ENCODE measurements at places on chromosomes 7 and 10.
A peak's percentile ranks its signal among the peaks of the same experiment; 100 is the strongest.

GRCh38 chr7:98745722-98746318 is 124.0 kb downstream of the TMEM130 start:
- peak; percentile 71 for DNase-seq

DNA sequence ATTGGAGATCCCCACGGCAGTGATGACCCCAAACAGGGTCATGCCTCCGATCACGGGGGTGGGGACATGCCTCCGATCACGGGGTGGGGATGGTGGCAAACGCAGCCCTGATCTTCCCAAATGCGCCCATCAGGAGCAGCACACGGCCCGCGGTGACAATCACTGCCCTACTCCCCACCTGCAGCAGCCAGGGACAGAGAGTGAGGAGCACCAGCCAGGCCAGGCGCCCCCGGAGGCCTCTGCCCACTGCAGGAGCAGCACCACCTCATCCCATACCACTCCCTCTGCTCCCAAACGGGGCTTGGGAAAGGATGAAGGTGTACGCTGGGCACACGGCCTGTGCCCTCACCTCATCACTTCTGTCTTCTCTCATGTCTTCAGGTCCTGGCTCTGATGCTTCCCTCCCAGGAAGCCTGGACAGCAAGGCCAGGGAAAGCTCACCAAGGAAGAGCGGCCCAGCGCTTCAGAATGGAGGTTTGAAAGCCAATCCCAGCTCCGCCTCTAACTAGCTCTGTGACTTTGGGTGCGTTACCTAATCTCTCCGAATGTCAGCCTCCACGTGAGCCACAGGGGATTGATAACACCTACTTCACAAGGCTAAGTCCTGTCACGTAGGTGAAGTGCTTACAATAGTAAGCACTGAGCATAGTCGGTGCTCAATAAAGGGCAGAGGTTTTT is 37.1 kb downstream of the STRA8 start:
- DNase-seq = no peak

- DNase-seq = peak; percentile 87
Measured at GRCh38 chr7:152436111-152436930, 518 bp upstream of the KMT2C start.

GRCh38 chr10:60281331-60281730 is 108.3 kb downstream of the ANK3 start:
- no peak for DNase-seq

GRCh38 chr7:131657881-131658280 is 101.5 kb upstream of the PODXL start:
- no peak for DNase-seq

- no peak for DNase-seq
Measured at GRCh38 chr7:30562909-30563308, 31.8 kb upstream of the GARS1 start.

DNA sequence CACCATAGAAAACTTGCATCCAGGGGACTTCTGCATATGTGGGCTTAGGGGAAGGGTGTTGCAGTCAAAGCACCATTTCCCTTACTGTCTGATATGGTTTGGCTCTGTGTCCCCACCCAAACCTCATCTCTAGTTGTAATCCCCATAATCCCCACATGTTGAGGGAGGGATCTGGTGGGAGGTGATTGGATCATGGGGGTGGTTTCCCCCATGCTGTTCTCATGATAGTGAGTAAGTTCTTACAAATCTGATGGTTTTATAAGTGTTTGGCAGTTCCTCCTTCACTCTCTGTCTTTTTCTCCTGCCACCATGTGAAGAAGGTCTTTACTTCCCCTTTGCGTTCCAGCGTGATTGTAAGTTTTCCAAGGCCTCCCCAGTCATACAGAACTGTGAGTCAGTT is 177.4 kb downstream of the ADK start:
- no peak for DNase-seq

DNA sequence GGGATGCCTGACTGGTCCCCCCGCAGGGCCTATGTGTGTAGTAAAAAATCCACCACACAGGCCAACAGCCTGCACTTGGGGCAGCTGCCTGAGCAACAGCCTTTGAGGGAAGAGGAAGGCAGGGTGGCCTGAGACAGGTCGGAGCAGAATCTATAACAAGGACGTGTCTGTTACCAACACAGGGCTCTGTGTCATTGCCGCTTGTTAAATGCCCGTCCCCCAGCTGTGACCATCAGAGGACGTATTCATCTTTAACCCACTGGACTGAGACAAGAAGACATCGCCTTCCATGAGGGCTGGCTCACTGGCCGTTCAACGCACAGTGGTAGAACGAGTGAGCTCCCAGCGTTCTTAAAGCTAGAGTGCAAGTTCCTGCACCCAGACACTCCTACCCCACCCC is 7.8 kb downstream of the PDIA4 start:
- no peak for DNase-seq

DNA sequence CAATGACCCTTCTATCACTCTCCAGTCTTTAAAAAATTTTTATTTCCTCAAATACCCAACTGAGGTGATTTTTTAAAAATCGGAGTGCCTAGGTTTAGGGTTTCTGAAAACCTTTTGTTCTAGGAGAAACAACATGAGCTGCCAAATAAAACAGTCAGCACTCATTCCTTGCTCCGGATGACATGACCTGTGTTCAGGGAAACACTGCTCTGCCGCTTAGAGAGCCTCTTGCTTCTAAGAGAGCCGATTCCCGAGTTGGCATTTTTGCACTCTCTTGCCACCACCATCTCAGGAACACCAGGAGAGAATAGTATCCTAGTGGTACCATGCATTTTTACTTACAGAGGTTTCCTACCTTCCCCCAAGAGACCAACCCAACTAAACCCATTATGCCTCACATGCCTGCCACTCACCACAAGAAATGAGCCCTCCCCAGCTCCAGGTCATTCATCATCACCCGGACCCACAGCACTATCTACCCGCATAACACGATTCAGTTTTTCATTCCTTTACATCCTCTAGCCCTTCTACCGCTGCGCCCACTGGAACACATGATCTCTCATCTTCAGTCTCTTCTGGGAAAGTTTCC is 365.4 kb downstream of the THSD7A start:
- no peak for DNase-seq

DNA sequence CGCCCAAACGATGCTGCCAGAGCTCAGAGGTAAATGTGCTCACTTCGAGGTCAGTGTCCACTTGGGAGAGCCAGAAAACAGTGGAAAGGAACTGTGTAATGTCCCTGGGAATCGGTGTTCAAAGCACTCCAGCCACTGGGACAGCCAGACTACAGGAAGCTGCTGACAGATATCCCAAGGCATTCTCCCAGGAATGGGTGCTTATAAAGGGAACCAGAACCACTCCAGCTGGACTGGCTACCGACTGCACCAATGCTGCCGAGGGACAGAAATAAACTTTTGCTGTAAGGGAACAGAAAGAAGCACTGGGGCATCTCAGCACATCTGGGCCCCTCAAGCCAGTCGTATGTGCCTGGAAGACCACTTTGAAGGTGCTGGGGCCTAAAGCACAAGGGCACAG is 76.7 kb downstream of the ATXN7L1 start:
- DNase-seq = no peak

GRCh38 chr7:23357190-23358093 is 58.3 kb downstream of the MALSU1 start:
- DNase-seq = no peak

DNA sequence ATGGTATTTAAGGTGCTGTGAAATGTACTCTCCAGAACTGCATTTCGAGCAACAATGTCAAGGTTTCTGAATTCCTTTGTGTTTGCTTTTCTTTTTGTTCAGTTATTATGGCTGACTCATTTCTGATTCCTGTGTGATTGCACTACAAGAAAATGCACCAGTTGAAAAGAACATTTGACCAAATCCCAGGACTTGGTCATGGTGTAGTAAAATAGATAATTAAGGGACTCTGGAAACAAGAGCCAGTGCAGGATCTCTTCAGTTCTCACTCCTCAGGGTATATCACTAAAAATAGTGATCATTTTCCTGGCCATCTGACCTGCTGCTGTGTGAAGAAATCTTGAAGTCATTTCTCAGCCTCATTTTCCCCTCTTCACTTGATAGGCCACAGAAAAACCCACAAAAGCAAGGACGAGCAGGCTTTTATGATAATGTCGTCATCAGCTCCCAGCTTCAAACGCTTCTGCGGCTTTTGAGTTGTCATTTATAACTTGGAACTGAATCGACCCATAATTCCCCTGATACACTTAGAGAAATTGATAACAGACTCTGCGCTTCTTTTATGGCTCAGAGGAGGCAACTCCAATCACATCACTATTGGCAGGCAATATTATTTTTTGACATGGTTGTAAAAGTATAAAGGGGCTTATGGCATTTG is 274.7 kb downstream of the HDAC9 start:
- no peak for DNase-seq

- DNase-seq = no peak
Measured at GRCh38 chr7:45582868-45583277, 8.7 kb downstream of the ADCY1 start.

DNA sequence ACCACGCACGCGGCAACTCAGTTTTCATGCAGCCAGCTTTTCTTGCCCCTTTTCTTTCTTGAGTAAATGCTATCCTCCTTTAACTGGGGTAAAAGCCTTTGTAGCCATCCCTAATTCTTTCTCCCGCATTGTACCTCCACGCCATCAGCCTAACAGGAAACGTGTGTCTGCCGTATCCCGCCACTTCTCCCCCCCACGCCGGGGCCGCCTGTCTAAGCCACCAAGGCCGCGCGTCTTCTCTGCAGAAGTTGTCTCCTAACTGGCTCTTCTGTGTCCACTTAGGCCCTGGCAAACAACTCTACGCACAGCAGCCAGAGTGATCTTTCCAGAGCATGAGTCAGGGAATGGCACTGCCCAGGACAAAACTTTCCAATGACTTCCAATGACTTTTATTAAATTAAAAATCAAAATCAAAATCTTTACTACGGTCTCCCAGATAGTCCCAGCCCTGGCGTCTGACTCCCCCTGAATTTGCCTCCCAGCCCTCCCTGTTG is 74.6 kb downstream of the XRCC2 start:
- DNase-seq = no peak

DNA sequence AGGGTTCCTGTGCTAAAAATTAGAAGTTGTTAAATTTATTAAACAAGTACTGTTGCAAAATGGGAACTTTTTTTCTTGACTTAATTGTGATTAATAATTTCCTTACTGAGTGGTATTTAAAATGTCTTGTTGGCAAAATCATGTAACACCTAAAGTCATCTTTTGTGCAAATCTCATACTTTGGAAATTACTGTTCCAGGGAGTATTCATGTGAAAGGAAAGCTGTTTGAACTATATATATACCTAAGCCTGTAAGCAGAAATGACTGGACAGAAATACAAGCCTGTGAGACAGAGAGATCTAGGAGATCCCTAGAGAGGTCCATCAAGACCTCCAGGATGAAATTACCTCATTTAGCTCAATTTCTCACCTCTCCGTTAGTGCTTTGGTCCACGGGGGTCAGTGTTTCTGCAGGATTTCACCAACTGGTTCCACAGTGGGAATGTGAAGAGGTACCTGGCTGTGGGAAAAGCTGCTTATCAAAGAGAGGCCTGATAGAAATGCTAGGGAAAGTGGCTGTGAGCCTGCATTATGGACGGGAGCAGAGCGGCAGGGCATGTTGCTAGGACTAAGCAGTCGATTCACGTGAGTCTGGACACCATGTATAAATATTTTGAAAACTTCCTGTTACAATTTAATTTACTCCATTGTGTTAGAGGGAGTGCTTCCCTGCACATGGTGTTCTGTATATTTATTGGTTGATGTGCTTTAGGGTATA is 7.9 kb downstream of the LUC7L2 start:
- DNase-seq = no peak

DNA sequence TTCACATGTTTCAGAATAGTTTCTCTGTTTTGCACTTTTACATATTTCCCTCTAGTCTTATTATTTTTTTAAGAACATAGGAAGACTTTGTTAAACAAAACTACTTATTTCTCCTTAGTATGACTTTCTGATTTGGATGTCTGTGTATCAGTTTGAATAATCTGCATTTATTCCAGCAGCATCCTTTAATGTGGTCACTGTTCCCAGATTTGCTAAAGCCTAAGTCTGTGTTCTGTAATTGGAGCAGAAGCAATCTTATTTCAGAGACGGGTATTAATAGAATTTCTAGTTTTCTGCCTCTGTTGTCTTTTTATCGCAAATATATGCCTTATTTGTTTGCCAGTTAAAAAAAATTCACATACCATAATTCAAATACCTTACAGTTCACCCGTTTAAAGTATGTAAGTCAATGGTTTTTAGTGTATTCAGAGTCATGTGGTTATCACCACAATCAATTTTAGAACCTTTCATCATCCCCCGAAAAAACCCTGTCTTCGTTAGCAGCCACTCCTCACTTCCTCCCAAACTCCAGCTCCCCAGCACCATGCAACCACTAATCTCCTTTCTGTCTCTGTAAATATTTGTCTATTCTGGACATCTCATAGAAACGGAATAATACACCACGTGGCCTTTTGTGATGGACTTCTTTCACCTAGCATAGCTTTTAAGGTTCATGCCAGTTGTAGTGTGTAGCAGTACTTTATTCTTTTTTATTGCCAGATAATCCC is 58.7 kb downstream of the INPP5F start:
- no peak for DNase-seq

GRCh38 chr10:9515922-9516321 is 1461.4 kb downstream of the GATA3 start:
- no peak for DNase-seq

GRCh38 chr7:7569081-7569527 is 2.4 kb downstream of the MIOS start:
- DNase-seq = no peak

DNA sequence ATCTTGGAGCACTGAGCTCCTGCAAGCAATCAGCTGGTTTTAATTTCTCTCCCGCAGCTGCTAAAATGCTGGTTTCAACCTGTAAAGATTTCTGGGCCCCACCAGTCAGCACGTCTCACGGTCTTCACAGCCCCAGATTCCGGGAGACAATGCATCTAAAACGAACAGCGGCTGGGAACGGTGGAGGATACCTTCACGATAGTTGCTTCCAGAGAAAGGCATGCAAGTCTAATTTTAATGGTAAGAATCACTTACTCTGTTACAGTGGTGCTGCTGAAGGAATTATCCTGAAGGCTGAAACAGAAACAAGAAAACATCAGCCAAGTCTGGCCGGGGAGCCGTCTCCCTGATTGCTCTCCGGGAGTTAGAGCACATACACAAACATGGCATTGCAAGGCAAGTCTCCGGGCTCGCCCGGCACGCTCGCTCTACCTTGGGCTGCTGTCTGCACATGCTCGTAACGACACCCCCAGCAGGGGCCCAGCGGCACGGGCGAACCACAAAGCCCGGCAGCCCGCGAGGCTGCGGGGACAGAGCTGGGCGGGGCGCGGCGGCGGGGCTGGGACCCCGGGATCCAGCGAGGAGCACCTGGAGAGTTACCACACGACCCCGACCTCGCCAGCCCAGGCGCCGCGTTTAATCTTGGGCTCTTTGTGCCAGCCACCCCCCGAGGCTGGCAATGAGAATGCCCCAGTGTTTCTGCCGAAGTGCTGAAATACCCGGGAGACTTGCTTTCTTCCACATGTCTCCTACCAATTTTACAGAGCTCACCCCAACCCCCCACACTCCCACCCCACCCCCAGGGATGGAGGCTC is at the start of gene FAM13C:
TSS of gene FAM13C (minus strand) at position 406 of the 815 bp plus-strand sequence. CDS start at position 317, 89 bp downstream.
- DNase-seq = peak; percentile 40

- no peak for DNase-seq
Measured at GRCh38 chr10:102090772-102091171, 25.6 kb downstream of the HPS6 start.

DNA sequence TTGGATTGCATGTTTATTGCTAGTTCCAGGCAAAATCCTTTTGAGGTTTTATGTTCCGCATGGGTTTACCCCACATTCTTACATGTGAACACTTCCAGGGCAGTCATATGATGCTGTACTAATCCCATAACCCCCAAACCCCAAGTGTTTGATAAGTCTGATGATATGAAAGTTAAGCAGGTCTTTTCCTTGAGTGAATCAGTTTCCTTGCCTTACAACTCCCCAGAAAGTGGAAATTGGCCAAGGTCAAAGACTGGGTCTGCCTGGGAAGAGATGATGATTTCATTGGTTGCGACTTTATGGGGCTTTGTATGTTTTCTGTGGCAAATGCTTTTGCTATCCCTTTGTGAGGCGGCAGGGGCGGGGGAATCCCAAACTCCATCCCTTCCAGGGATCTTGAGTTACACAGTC is 24.7 kb downstream of the AFAP1L2 start:
- no peak for DNase-seq
